ENCODE measurements at places on chromosomes 3 and 15.

DNA sequence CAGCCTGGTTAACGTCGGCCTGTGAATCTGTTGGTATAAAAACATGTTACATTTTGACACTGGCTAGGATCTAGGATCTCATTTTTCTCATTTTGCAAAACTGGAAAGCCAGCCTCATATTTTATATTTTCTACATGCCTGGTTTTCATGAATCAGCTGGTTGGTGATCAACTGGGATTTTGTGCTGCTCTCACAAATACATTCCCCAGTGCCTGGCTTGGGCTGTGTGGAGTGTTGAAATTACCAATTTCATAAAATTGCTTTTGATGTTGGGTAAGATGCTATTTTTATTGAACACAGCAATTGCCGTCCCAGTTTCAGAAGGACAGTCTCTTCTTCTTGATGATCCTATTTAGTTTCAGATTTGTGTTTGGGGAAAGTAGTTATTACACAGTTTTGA, 604.3 kb downstream of the TAFA4 start:
- DNase-seq, result no peak

DNA sequence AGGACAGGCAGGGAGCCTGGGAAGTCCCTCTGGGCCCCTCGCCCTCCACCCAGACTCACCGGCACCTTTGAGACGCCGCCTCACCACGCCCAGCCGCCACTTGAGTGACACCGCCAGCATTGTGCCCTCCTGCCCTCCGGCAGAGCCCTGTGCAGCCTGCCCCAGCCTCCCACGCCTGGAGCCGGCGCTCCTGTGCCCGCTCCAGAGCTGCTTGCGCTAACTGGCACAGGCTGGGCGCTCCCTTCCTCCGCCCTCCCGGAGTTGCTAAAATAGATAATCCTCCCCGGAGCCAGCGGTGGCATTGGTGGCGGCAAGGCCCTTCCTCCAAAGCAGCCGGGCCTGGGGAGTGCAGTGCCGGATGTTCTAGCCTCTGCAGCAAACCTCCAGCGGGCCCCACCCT, 15.7 kb upstream of the GRIP2 start:
- DNase-seq, result no peak

DNA sequence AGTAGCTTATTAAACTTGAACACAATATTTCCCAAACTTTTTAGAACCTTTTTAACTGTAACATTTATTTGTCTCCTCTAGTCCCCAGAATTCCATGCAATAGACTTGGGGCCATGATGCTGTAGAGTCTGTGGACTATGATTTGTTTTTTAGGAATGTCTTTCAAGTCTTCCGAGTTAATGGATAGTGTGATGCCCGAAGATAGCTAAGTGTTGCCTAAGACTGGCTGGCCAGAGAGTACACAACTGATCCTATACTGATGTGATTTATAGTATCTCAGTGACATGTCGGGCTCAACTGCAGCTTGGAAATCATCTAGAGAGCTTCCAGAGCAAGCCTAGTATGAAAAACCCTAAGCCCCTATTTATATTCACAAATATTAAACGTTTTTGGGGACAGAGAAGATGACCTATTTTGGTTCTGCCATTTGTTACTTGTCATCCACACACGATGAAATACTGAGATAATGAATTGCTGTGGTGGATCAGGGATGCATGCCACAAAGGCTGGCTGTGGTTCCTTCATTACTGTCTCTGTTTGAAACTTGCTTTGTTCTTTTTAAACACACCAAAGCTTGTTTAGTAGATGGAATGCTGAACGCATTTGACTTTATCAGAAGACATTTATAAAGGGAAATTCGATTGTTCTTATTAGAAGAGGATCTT, 507.4 kb downstream of the TAFA4 start:
- no peak for DNase-seq

GRCh38 chr3:82012775-82013174, 251.3 kb upstream of the GBE1 start:
- no peak for DNase-seq

- no peak for DNase-seq
Measured at GRCh38 chr3:129291236-129291886, 12.7 kb downstream of the HMCES start.
